Hindlimb muscle (tissue), 1 donor: ENCODE measurements at places on chromosomes 3 and 15. TPM values are rescaled to one million over a fixed set of nuclear protein-coding genes. Genes with fewer than 3 reads are reported as not detected.
A peak's percentile ranks its signal among the peaks of the same experiment; 100 is the strongest.

CPLX3 gene
- polyA plus RNA-seq = not detected

ANKRD63 gene
- 0.40 TPM for polyA plus RNA-seq

- DNase-seq = no peak
Measured at GRCh38 chr3:25430287-25430934, 2.3 kb downstream of the RARB start.

ZNF80 gene
- polyA plus RNA-seq = 0.09 TPM

- DNase-seq = peak; percentile 18
Measured at GRCh38 chr3:141646760-141647561, 91.1 kb upstream of the RNF7 start.
